BJ (cell line): ENCODE measurements at places on chromosomes 4 and X.

DNA sequence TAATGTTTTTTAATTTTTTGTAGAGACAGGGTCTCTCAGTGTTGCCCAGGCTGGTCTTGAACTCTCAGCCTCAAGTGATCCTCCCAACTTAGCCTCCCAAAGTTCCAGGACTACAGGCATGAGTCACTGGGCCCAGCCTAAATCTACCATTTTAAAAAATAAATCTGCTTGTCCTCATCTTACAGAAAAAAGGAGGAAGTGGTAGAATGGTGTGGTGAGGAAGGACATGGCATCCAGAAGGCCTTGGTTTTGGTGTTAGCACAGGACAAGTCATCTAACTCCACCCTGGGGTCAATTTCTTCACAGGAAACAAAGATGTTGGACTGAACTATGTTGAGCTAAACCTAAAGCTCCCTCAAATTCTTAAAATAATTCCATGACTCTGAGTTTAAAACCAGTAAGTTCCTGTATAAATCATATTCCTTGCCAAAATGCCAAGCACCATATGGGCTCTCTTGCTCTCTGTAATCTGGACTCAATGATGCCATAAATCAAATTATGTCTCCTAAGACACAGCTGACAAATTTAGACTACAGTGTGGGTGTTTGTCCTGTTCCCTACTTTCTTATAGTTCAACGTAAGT, 253.9 kb upstream of the NOCT start:
- no peak for DNase-seq

- no peak for DNase-seq
Measured at GRCh38 chr4:8238036-8238511, 31.5 kb upstream of the HTRA3 start.

GRCh38 chrX:11103006-11103405, 8.1 kb upstream of the HCCS start:
- DNase-seq = no peak

- DNase-seq = no peak
Measured at GRCh38 chr4:144362366-144362765, 221.8 kb upstream of the GYPA start.

DNA sequence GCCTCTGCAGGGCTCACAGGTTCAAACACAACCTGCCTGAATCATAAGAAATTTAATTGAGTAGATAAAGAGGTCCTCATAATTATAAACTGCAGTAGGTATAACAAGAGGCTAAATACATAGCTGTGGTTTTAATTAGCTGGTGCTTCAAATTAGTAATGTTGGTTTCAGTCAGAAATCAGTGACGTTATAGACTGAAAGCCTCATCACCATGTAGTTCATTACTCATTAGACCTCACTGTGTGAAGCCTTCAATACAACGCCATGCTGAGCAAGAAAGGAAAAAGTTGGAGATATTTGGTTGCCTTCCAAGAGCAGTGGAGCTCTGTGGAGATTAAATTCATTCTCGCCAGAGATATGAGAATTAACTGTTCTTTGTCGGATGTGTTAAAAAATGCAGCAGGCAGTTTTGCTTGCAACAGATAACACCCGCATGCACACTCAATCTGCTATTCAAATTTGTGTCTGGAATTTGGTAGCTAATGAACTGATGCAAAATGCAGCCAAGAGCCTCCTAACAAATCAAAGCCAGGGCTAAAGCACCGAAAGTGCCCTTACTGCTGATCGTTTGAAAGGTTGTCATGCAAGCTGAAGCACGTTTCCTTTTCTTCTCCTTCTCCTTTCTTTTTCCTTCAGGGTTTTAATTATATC, 148.9 kb downstream of the AFF2 start:
- no peak for DNase-seq

- DNase-seq = no peak
Measured at GRCh38 chr4:101171747-101172146, 175.6 kb downstream of the PPP3CA start.

- DNase-seq = no peak
Measured at GRCh38 chrX:73266766-73267165, 52.1 kb upstream of the NAP1L2 start.

DNA sequence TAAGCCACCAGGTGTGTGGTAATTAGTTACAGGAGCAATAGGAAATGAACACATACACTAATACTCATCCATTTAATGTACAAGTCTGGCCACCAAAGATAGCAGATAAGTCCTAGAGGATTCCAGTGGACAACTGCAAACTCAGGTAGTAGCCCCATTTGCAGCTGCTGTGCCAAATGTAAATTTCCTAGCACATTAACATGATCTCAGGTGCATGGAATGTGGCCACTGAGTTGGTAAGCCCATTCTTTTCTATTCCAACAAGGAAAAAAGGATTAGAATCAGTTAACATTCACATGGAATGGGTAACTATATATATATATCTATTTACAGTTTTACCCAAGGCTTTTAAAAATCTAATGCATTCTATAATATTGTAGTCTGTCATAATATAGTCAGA, 23.3 kb upstream of the FRAS1 start:
- no peak for DNase-seq

DNA sequence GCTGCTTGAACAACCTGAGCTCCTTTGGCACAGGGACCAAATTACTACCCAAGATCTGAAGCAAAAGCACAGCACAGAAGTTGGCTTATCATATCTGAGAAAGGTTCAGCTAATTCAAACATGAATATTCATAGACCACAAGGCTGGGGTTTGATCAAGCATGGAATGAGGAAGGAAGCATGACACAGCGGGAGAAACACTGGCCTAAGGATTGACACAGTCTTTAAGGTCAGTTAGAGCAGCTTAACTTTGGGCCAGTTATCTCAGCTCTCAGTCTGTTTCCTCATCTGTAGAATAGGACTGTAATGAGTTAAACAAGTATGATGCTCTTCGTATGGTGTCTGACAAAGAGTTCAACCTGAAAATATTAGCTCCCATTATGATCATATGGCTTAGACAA, 88.5 kb upstream of the CBR4 start:
- no peak for DNase-seq

DNA sequence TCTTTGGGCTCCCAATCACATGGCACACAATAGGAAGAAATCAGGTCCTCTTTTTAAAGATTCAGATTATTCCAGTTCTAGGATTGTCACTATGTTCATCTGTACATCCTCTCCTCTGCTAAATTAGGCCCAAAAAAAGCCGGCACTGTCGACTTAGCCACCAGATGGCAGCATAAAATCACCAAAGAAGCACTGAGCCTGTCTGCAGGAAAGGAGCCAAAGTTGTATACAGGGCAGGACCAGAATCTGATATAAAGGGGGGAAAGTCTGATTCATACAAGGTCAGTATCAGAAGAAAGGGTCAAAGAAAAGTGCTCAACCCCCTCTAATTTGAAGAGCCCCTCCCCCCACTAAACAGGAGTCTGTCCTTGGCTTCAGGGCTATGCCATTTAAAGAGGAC, 292.5 kb downstream of the CHIC1 start:
- no peak for DNase-seq

DNA sequence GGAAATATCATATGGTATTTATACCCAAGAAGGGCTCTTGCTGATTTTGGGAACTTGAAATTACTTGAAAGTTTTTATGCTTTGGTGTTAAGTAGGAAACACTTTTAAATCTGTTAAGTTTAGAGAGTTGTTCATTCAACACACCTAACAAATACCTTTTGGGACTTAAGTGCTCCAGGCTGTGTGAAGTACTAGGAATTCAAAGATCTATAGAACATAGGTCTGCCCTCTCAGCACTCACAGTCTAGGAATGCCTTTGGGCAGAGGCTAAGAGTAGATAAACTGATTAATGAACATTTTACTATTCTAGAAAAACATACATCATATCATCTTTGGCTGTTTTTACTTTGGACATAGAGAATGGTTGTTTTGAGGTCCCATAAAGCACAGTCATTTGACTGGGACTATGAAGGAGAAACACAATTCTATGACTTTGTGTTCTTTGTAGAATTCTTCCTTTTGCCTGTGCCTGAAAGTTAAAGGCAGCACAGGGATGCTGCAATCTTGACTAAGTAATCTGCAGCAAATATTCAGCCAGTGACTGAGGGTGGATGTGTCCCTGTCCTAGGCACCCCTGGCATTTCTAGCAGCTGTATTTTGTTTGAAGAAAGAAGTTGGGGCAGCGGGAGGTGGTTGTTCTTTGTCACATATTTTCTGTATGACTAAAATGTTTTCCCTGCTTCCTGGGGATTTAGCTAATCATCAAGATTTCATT, 8.3 kb downstream of the BMP3 start:
- no peak for DNase-seq

DNA sequence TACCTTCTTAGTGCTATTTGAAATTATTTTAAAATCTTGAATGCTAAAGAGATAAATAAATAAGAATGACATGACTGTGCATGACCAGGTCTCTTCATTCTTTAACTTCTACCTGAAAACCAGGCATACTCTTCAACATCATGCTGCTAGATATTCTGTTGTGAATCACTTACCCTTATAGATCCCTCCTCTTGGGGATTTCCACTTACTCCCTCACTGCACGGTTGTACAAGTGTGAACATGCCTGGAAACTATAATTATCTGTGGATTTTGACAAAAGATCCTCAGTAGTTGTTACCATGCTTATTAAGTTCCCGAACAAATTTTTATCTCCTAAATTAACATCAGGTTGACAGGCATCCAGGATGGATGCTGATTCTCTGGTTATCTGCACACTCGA, 54.3 kb downstream of the ADGRL3 start:
- no peak for DNase-seq
